ENCODE measurements at places on chromosomes 5 and 9. TPM values are rescaled to one million over a fixed set of nuclear protein-coding genes. Genes with fewer than 3 reads are reported as not detected.

The NTRK2 gene
- 48.1 TPM for total RNA-seq

The PCA3 gene
- 0.81 TPM for total RNA-seq

The KCNIP1 gene
- total RNA-seq = not detected

The PKN3 gene
- total RNA-seq = 7.1 TPM

The CDH12 gene
- total RNA-seq = not detected

The SPDL1 gene
- 6.4 TPM for total RNA-seq

The SV2C gene
- total RNA-seq = not detected

The CCL27 gene
- not detected for total RNA-seq

The ALDH1A1 gene
- total RNA-seq = 118 TPM

The ZBED3 gene
- total RNA-seq = 11.3 TPM

The SOHLH1 gene
- not detected for total RNA-seq

The PJA2 gene
- total RNA-seq = 128 TPM

The CCNJL gene
- 2.6 TPM for total RNA-seq

The LRRC70 gene
- total RNA-seq = 9.6 TPM

The BTNL8 gene
- 0.30 TPM for total RNA-seq

The CCDC183 gene
- total RNA-seq = 0.45 TPM

The PIP5K1B gene
- total RNA-seq = 8.2 TPM

The TTC16 gene
- total RNA-seq = 0.30 TPM

The HTR4 gene
- total RNA-seq = 0.90 TPM

The MYOZ3 gene
- total RNA-seq = 2.5 TPM

The CDH6 gene
- total RNA-seq = 10.7 TPM

The SLC46A2 gene
- total RNA-seq = not detected

The NR5A1 gene
- total RNA-seq = not detected

The SLC25A25 gene
- total RNA-seq = 16.3 TPM

The SPINK13 gene
- not detected for total RNA-seq

The CEL gene
- 3.6 TPM for total RNA-seq

The NMUR2 gene
- not detected for total RNA-seq

The HMMR gene
- total RNA-seq = 2.2 TPM

The RAI14 gene
- total RNA-seq = 99.8 TPM

The CTNNAL1 gene
- 44.2 TPM for total RNA-seq

The SPINK5 gene
- 0.42 TPM for total RNA-seq

The INSL4 gene
- total RNA-seq = not detected

The OCLN gene
- 2.1 TPM for total RNA-seq

The LCNL1 gene
- 0.36 TPM for total RNA-seq

The PARP8 gene
- 28.2 TPM for total RNA-seq

The LRRTM2 gene
- total RNA-seq = 0.36 TPM

The TOMM5 gene
- 52.1 TPM for total RNA-seq

The SAXO1 gene
- total RNA-seq = 0.29 TPM

The FAM221B gene
- total RNA-seq = not detected

The MUSK gene
- 1.6 TPM for total RNA-seq
